ENCODE measurements at places on chromosomes 6 and 20.

- no peak for DNase-seq
Measured at GRCh38 chr6:3208098-3208774, 19.2 kb downstream of the TUBB2B start.

DNA sequence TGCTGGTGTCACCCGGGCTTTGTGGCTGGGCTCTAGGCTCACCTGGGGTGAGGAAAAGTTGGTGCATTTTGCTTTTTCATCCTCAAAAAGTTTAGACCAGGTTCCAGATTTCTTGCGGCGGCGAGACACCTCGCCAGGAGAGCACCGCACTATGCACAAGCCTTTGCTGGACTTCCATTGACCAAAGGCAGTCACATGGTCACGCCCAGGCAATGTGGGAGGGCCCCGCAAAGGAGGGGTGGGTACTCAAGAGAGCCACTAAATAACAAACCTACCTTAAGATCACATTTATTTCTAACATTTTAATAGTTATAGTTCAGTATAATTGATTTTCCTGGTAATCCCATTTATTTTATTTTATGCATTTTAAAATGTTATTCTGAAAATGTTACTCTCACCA, 3.0 kb upstream of the KIF16B start:
- DNase-seq, result no peak

DNA sequence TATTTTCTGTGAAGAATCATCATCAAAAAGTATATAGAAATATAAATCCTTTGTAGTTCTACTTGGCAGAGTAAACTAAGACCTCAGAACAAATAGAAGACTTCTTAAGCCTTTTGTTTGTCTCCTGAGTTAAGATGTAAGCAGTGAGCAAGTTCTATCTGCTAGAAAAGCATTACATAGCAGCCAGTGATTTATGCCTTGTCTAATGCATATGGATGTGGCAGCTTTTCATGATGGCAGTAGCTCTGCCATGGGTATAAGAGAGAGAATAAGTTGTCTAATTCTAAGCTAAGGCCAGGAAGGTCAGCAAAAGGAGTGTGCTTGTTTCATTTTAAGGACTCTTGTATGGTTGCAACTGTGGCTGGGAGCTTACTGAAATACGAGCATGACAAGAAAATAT, 920.2 kb downstream of the GRIK2 start:
- DNase-seq, result no peak

GRCh38 chr20:2169456-2170088, 67.9 kb downstream of the STK35 start:
- no peak for DNase-seq

DNA sequence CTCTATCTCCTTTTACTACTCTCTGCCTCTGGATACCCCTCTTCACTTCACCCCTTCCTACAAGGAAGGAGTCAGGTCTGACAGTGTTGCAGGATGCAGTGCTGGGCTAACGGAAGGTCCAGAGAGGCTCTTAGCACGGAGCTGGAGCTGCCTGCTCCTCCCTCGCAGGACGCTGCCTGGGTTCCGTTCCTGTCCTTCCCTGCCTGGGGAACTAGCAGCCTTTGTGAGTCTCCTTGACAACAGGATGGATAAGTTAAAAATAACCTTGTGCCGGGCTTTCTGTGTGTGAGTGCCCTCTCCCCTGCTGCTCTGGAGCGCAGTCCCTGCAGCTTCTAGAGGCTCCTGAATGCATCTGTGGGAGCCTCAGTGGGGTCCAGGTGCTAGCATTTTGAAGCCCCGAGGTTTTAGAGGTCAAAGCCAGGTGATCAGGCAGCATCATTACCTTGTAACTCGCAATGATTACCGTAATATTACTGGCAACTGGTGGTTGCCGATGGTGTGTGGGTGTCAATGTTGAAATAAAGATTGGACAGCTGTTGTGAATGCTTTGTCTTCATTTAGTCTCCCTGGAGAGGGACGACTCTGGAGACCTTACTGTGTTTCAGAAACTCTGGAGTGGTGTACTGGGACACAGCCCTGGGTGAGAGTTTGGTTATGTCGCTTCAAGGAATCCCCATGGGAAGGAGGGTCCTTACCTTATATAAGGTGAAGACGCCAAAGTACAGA, 44.4 kb downstream of the CDS2 start:
- no peak for DNase-seq

DNA sequence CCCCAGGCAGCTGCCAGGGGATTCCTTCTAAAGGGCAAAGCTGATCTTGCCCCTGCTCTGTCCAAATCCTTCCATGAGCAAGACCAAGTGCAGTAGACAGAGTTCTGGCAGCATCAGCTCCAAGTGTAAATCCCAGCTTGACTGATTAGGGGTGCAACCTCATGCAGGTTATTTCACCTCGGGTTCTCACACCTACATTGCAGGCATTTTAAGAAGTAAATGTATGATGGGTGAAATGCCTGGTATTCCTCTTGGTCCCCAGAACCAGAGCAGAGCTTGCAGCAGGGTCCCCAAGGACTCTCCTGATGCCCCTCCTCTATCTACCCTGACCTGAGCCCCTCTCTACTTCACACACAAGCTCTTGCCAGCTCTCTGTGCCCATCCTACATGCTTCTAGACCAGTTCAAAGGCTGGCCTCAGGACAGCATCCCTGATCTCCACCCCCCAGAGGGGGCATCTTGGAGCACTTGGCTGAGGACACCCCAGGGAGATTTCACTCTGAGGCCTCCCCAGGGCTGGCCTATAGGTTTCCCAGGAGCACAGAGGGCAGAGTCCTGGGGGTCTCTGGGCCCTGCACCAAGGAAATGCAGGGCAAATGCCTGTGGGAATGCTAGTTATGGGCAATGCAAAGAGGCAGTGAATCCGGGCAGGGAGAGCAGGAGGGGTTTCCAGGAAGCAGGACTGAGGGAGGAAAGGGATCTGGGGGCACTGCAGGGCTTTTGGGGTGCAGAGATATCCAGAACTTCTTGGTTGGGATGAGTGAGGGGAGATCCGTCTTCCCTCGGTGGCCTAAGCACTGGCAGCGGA, 1.0 kb downstream of the LZTS3 start:
- no peak for DNase-seq

GRCh38 chr20:62744741-62745191, 36.1 kb downstream of the NTSR1 start:
- no peak for DNase-seq

- peak; percentile 20 for DNase-seq
Measured at GRCh38 chr6:122580737-122581136, 29.5 kb upstream of the PKIB start.

- no peak for DNase-seq
Measured at GRCh38 chr20:41004531-41005360, 23.9 kb upstream of the TOP1 start.

DNA sequence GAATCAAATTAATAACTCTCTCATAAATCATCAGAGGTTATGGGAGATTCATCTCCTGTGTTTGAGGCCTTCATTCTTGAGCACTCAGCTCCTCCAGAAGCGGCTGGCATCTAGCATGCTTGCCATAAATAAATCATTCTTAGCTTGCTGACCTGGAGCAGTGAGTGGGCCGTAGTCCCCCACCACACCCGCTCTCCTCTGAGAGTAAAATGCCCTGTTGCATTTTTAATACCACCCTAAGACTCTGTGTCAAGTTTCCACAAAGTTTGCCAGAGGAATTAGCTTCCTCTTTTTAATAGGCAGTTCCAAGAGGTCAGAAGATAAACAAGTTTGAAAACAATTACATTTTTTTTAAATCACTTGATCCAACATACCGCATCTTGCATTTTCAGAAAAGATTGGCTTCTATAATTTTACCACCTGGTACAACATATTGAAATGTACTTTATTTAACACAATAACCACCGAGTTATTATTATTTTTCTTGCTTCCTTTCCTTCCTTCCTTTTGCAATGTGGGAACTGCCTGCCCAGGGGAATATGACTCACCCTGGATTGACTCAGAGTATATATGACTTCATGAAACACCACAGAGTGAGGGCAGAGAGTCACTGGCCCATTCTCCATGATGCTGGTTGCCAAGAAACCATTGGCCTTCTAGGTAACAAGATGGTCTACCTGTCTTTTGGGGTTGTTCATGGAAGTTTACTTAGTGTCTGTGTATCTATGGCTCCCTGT, 29.4 kb upstream of the CLIC5 start:
- DNase-seq, result peak; percentile 27

GRCh38 chr20:891058-891705, 25.0 kb downstream of the ANGPT4 start:
- no peak for DNase-seq

DNA sequence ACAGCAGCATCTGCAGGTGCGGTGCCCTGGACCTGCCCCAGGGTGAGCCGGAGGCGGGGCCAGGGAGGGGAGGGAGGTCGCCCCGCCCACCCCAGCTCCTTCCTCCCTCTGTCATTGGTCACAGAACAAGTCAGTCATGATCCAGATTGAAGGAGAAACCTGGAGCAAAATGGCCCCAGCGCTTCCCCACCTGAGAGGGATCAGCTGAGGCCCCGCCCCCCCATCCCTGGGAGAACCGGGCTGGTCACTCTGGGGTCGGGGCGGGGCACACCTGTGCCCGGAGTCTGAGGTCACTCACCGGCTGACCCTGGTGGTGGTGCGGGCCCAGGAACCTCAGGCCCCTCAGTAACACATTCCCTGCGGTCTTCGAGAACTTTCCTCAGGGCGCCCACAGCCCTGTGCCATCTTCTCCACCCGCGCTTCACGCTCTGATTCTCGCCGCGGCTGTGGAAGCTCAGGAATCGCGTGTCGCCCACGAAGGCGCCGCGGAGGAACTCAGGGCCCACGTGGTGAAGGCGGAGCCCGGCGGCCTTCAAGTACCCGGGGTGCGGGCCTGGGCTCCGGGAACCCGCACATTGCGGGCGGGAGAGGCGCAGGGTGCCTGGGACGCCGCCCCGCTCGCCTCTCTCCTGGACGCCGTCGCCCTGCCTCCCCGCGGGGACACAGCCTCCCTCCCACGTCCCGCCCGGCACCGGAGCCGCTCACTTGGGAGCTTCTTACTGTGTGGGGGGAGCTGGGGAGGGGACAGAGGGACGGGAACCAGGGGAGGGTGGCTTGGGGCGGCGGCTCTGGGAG, 36.4 kb upstream of the HLA-C start:
- no peak for DNase-seq

GRCh38 chr6:103675807-103676406, 1183.8 kb downstream of the HACE1 start:
- DNase-seq, result no peak

GRCh38 chr6:13535306-13535705, 39.1 kb upstream of the SIRT5 start:
- no peak for DNase-seq

DNA sequence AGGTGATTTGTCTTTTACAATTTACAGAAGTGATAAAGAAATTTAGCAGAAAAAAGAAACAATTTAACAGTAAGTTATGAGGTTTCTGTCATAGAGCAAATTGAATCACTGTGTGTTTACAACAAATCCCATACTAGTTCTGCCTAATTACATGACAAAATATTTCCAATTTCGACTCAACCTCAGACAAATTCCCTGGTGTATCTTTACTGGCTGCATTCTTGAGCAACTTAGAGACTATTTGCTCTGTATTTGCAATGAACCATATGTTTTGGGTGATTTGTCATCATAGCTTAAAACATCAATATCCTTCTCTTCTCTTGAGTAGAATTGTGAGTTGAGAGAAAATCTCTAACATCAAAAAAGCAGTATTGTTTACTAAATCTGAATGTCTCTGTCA, 128.7 kb downstream of the SIM1 start:
- no peak for DNase-seq

DNA sequence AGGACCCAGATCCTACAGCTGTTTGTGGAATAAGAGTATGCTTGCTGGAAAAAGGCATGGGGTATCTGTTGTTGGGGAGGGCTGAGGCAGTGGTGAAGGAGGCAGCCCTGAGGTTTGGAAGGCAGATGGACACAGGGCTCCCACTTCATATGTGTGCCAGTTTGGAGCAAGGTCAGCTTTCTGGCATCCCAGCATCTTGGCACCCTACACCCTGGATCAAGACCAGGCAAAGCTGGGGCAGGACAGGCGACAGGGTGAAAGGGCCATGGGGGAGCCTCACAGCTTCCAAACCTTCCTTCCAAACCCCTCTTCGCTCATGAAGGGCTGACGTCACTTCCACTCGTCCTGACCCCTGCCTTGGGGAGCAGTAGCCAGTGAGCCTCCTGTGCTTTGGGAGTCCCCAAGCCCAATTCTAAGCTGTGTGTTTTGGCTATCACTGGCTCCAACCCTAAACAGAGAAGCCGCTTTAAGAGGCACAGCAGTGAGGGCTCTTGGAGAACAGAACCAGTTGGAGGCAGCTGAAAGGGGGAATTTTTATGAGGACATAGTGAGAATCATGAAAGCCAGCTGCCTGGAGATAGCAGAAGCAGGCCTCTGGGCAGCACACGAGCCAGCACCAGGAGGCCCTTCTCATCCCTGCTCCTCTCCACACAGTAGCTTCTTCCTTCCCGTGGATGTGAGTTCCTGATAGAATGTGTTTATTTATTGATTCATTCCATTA, 448.6 kb upstream of the CDH4 start:
- DNase-seq, result no peak

GRCh38 chr20:22807646-22808244, 223.4 kb upstream of the FOXA2 start:
- peak; percentile 44 for DNase-seq
